ENCODE measurements at places on chromosomes 3 and 15. TPM values are rescaled to one million over a fixed set of nuclear protein-coding genes. Genes with fewer than 3 reads are reported as not detected.

SLITRK3 gene
- not detected for total RNA-seq

HDC gene
- total RNA-seq: not detected

MINDY2 gene
- total RNA-seq: 9.2 TPM

ECE2 gene
- total RNA-seq: not detected

RETNLB gene
- total RNA-seq: not detected

EPHB1 gene
- 0.65 TPM for total RNA-seq

STRA6 gene
- total RNA-seq: 13.1 TPM

CTDSPL2 gene
- 36.1 TPM for total RNA-seq

AGBL1 gene
- total RNA-seq: not detected
